Smooth muscle cell of the pulmonary artery (primary cell): ENCODE measurements at places on chromosomes 16 and 17. TPM values are rescaled to one million over a fixed set of nuclear protein-coding genes. Genes with fewer than 3 reads are reported as not detected.

The ADAD2 gene
- total RNA-seq = not detected in 2 replicates

The CCL17 gene
- not detected in 2 replicates for total RNA-seq

The KCNJ12 gene
- 2.3 and 4.5 TPM in 2 replicates for total RNA-seq

The FOXN1 gene
- total RNA-seq = not detected in 2 replicates

The FNDC8 gene
- total RNA-seq = not detected in 2 replicates

The COG7 gene
- total RNA-seq = 22.8 and 23.6 TPM in 2 replicates

The TBC1D3H gene
- total RNA-seq = not detected in 2 replicates

The TMC7 gene
- total RNA-seq = 0.85 and 2.7 TPM in 2 replicates

The ZNF423 gene
- 5.7 and 18.6 TPM in 2 replicates for total RNA-seq

The MPDU1 gene
- total RNA-seq = 36.2 and 54.1 TPM in 2 replicates

The FAM171A2 gene
- total RNA-seq = 4.5 and 5.7 TPM in 2 replicates

The KRT24 gene
- not detected in 2 replicates for total RNA-seq

The LPCAT2 gene
- total RNA-seq = 16.2 and 21.5 TPM in 2 replicates

The KRTAP9-8 gene
- not detected in 2 replicates for total RNA-seq

The ALDH3A1 gene
- total RNA-seq = 1.8 and 11.5 TPM in 2 replicates

The DNAAF8 gene
- total RNA-seq = 1.0 and 1.2 TPM in 2 replicates

The CALB2 gene
- 0.46 and 1.3 TPM in 2 replicates for total RNA-seq

The AFMID gene
- total RNA-seq = 25.7 and 36.0 TPM in 2 replicates

The ZG16 gene
- not detected in 2 replicates for total RNA-seq

The ADAP2 gene
- 2.6 and 3.3 TPM in 2 replicates for total RNA-seq

The TBC1D3E gene
- total RNA-seq = 0.65 TPM in 1 of 2 replicates, not detected in the other

The SSTR5 gene
- not detected in 2 replicates for total RNA-seq

The GNG13 gene
- total RNA-seq = not detected in 2 replicates

The DBNDD1 gene
- total RNA-seq = 1.9 and 5.4 TPM in 2 replicates

The SCARF1 gene
- 0.33 and 0.86 TPM in 2 replicates for total RNA-seq

The PRCD gene
- total RNA-seq = 4.5 and 5.3 TPM in 2 replicates

The PTX4 gene
- 0.20 TPM in 1 of 2 replicates, not detected in the other for total RNA-seq

The SMIM5 gene
- 0.07 TPM in 1 of 2 replicates, not detected in the other for total RNA-seq

The CA5A gene
- total RNA-seq = not detected in 2 replicates

The TPSAB1 gene
- not detected in 2 replicates for total RNA-seq

The PCTP gene
- 9.0 and 10.3 TPM in 2 replicates for total RNA-seq

The XAF1 gene
- 20.0 and 37.0 TPM in 2 replicates for total RNA-seq

The TOM1L1 gene
- 18.1 and 19.0 TPM in 2 replicates for total RNA-seq

The PDILT gene
- total RNA-seq = not detected in 2 replicates

The MARVELD3 gene
- total RNA-seq = 0.07 TPM in 1 of 2 replicates, not detected in the other

The CUEDC1 gene
- total RNA-seq = 13.9 and 14.3 TPM in 2 replicates

The KCNG4 gene
- total RNA-seq = not detected in 2 replicates

The HSF5 gene
- total RNA-seq = not detected in 2 replicates

The TPPP3 gene
- 1.2 and 1.6 TPM in 2 replicates for total RNA-seq

The ANKRD13B gene
- 8.9 and 14.6 TPM in 2 replicates for total RNA-seq

The TMEM132E gene
- 0.07 TPM in 2 replicates for total RNA-seq

The CES5A gene
- not detected in 2 replicates for total RNA-seq
